ENCODE measurements at places on chromosomes 13 and 19.

DNA sequence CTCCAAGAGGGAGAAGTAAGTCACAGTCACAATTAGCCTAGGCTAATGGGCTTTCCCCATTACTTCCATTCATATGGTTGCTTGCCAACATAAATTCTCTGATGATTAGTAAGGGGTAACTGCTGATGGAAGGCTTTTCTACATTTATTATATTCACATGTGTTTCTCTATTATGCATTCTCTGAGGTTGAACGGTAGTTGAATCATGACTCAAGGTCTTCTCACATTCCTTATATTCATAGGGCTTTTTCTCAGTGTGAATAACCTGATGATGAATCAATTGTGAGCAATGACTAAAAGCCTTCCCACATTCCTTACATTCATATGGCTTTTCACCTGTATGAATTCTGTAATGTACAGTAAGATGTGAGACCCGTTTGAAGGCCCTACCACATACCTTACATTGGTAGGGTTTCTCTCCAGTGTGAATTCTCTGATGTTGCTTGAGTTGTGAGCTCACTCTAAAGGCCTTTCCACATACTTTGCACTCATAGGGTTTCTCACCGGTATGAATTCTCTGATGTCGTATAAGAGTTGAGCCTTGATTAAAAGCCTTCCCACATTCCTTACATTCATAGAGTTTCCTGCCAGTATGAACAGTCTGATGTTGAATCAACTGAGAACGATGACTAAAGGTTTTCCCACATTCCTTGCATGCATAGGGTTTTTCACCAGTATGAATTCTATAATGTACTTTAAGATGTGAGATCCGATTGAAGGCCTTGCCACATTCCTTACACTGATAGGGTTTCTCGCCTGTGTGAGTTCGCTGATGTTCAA is 9.3 kb downstream of the ZNF582 start:
- DNase-seq = no peak

- no peak for DNase-seq
These were observed 7.1 kb downstream of the COMMD6 start for GRCh38 chr13:75530549-75530961.

DNA sequence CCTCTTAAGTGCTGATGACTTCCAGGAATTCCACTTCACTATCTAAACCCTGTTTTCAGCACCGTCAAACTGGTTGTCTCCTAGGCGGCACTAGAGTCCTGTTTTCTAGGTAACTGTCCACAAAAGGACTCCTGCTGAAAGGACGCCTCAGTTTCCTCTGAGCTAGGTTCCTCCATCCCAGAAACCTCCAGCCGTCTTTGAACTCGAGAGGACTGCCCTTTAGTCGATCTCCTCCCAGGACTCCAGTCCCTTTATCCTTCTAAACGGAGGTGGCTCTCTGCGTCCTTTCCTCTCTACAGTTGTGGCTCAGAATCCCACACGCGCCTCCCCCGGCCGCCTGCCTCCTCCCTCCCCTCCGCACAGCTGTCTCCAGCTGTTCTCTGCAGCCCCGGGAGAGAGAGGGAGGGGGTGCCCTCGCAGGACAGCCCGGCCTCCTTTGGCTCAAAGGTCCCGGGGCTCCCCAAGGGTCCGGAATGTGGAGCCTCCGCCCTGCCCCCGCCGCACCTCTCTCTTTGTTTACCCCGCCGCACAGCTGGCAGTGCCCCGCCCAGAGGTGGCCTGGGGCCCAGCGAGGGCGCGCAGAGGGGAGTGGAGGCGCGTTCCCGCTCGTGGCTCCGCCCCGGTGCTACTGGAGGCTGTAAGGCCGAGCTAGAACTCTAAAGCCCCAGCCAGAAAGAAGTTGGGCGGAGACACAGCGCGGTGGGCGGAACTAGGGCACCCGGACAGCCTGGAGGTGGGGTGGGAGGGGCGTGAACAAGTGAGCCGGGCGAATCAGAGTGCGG is 2.4 kb downstream of the LTBP4 start:
- peak; percentile 99 for DNase-seq

- no peak for DNase-seq
These were observed 48.0 kb downstream of the RFC3 start for GRCh38 chr13:33865945-33866344.

- DNase-seq = no peak
These were observed 10.3 kb downstream of the VSTM2B start for GRCh38 chr19:29535984-29536508.

DNA sequence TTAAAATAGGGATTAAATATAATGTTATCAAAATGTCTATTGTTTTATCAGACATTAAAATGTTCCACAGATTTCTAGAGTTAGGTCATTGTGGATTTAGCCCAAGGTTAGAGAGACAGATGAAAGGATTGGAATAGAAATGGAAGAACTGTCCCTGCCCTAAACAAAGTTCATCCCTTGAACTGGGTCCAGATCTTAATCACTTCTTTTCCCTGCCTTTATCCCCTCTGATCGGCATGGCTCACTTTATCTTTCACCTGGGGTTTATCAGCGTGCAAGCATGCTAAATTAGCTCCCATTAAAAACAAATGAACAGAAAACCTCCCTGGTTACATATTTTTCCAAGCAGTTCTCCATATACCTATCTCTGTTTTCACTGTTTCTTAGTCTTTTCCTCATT is 23.4 kb upstream of the ARGLU1 start:
- DNase-seq = no peak

GRCh38 chr13:28047757-28048388 is 52.5 kb downstream of the FLT3 start:
- DNase-seq = peak; percentile 14
